ENCODE measurements at places on chromosomes 12 and 14. TPM values are rescaled to one million over a fixed set of nuclear protein-coding genes. Genes with fewer than 3 reads are reported as not detected.

- H3K27me3 ChIP-seq = no peaks in the 10 kb centered on the region
- no peaks in the 10 kb centered on the region for H3K36me3 ChIP-seq
- H3K4me3 ChIP-seq = no peak overlapping the region
- no peak overlapping the region for H3K27ac ChIP-seq
- DNase-seq = no peak
Observed at GRCh38 chr14:59225281-59225680, 36.8 kb downstream of the DAAM1 start.

DNA sequence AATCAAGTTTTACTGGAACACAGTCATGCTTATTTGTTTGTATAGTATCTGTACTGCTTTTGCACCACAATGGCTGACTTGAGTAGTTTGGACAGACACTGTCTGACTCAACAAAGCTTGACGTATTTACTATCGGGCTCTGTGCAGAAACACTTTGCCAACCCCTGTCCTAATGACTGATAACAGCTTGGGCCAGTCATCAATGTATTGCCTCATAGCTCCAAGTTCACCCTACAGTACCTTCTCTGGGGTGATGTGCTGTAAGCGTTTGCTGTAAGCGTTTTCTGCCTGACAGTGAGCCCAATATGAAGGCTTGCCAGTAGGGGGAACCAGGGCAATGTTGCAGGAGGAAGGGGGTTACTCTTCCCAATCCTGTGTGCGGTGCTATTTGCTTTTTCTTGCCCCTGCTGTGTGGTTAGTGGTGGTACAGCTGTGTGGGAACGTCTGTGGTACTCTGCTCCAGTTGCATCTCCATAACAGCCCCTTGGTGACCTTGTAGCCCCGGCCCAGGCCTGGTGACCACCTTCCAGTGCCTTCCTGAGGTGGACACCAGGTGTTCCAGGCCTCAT is 5.4 kb upstream of the CCDC177 start:
- peak; percentile 61 for DNase-seq
- peaks cover 8% of the 10 kb centered on the region for H3K27me3 ChIP-seq
- H3K4me3 ChIP-seq = no peak overlapping the region
- no peak overlapping the region for H3K27ac ChIP-seq
- no peaks in the 10 kb centered on the region for H3K4me1 ChIP-seq
- no peaks in the 10 kb centered on the region for H3K36me3 ChIP-seq

DNA sequence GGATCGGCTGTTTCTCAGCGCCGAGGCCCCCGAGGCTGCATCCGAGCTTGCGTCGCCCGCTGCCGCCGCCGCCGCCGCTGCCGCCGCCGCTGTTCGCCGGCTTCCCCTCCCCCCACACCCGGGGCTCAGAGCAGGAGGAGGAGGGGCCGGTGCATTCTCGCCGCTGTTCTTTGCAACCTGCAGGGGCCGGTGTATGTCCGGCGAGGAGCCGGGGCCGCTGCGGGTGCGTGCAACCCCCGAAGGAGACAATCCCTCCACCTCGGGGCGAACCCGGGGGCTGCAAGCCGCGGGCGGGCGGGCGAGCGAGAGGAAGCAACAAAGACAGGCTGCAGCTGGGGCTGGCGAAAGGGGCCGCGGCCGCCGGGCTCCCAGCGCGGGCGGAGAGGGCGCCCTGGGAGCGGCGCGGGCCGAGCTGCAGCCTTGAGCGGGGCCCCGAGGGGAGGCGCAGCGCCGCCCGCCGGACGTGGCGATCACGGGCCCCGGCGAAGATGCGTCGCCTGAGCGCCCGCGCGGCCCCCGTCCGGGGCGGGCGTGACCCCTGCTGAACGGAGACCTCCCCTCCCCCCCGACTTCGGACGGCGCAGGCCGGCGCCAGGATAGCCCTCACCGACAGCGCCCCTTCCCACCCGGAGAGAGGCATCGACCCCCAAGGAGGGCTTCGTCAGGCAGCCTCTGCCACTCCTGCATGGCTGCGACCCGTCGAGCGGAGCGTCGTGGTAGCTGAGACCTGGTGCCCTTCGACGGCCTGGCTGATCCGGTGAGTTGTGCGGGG is 702 bp downstream of the FAM222A start:
- no peaks in the 10 kb centered on the region for H3K36me3 ChIP-seq
- DNase-seq = peak; percentile 65
- H3K4me1 ChIP-seq = peaks cover 39% of the 10 kb centered on the region
- no peak overlapping the region for H3K27ac ChIP-seq

DNA sequence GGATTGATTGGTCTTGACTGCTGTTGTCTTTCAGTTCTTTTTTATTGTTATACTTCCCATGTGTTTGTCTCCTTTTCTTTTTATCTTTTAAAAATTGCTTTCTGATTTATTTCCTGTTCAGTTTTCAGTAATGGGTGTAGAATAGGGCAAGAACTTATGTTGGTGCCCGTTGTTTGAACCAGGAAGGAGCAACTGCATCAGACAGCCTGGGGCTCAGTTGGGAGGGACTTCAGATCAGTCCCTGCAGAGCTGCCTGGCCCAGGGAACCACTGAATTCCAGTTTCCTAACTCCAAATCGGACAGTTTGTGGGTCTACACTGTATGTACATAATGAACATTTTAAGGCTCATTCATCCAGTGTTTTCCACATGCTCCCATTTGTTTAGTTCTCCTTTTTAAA is 64.9 kb downstream of the FBXO34 start:
- H3K27ac ChIP-seq = no peak overlapping the region
- no peaks in the 10 kb centered on the region for H3K27me3 ChIP-seq
- H3K4me3 ChIP-seq = no peak overlapping the region

DNA sequence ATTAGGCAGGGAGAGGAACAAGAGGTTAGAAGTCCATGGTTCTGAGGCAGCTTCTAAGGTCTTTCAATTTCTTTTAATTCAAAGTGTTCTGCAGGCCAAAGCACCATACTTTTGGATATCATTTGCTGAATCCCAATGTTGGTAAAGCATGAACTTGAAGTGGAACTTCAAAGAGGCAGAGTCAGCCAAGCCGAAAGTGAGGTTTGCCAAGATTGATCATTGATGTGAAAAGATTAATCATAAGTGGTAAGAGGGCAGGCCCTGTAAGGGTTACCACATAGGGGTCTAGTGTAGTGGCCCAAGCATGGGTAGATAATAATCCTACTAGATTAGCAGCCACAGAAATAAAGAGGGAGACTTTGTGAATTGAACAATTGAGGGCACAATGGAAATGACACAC is 191.7 kb upstream of the DIO2 start:
- no peak for DNase-seq
- no peak overlapping the region for H3K27ac ChIP-seq
- no peaks in the 10 kb centered on the region for H3K27me3 ChIP-seq
- H3K4me1 ChIP-seq = no peaks in the 10 kb centered on the region
- no peak overlapping the region for H3K4me3 ChIP-seq

DNA sequence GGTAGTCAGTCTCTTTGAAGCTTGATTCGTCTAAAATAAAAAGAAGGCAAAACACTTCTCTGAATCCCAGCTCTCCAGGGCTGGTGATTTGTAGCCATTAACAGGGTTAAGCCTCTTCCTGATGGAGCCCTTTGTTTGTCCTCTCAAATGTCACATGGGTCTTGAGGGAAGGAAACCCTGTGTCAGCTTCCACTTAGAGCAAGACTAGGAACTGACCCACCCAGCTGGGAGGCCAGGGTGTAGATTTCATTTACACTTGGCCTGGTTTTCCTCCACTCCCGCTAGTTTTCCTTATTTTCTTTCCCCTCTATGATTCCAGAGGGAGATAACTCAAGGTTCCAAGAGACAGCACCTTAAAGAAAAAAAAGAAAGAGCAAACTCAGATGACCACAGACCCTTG is 230.5 kb upstream of the EGLN3 start:
- no peaks in the 10 kb centered on the region for H3K36me3 ChIP-seq
- H3K4me3 ChIP-seq = no peak overlapping the region
- no peak overlapping the region for H3K27ac ChIP-seq
- H3K4me1 ChIP-seq = no peaks in the 10 kb centered on the region

DNA sequence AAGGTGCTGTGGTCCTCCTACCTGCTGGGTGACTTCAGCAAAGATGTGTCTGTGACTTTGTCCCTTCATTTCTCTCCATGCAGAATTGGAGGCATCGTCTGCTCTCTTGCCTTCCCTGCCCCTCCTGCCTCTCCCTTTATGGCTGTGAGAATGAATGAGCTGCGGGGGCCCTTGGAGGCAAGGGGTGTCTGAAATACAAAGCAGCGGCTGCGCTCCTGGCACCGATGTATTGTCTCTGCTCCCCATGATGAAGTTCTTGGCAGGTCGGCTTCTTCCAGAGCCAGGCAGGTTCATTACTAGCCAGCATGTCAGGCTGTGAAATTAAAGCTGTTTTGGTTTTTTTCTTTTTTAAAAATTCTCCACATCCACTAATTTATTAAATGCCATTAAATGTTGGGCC is 194.5 kb downstream of the TSPAN9 start:
- H3K27ac ChIP-seq = no peak overlapping the region
- no peak for DNase-seq
- H3K4me1 ChIP-seq = no peaks in the 10 kb centered on the region

DNA sequence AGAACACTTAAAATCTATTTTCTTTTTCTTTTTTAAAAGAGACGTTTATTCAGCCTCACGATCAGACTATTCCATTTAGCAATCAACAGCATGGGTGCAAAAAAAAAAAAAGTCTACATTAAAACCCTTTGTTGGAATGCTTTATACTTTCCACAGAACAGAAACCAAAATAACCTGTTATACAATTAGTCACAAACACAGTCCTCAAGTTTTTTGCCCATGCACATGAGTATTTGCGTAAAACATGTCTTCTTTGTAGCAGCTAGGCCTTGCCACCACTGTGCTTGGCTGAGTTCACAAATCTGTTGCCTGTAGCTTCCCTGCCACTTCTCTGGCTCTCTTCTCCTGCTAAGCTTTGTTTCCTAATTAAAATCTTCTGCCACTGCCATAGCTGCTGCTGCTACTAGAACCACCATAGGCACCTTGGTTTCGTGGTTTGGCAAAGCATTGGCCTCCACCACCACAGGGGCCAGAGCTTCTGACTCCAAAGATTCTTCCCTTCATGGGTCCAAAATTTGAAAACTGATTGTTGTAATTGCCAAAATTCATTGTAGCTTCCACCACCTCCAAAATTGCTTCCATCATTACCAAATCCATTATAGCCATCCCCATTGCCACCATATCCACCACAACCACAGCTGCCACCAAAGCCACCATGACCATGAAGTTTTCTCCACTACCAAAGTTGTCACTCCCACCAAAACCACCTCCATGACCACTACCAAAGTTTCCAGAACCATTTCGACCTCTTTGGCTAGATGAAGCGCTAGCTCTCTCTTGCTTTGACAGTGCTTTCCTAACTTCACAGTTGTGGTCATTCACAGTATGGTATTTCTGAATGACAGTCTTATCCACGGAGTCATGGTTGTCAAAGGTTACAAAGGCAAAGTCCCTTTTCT is 38.1 kb downstream of the KLRG1 start:
- no peaks in the 10 kb centered on the region for H3K4me1 ChIP-seq
- H3K27me3 ChIP-seq = no peaks in the 10 kb centered on the region
- H3K36me3 ChIP-seq = no peaks in the 10 kb centered on the region
- no peak for DNase-seq
- H3K4me3 ChIP-seq = no peak overlapping the region

- H3K36me3 ChIP-seq = no peaks in the 10 kb centered on the region
- no peak for DNase-seq
- no peaks in the 10 kb centered on the region for H3K27me3 ChIP-seq
- no peak overlapping the region for H3K4me3 ChIP-seq
- no peak overlapping the region for H3K27ac ChIP-seq
Observed at GRCh38 chr12:45720069-45720468, 9.4 kb upstream of the ARID2 start.

DNA sequence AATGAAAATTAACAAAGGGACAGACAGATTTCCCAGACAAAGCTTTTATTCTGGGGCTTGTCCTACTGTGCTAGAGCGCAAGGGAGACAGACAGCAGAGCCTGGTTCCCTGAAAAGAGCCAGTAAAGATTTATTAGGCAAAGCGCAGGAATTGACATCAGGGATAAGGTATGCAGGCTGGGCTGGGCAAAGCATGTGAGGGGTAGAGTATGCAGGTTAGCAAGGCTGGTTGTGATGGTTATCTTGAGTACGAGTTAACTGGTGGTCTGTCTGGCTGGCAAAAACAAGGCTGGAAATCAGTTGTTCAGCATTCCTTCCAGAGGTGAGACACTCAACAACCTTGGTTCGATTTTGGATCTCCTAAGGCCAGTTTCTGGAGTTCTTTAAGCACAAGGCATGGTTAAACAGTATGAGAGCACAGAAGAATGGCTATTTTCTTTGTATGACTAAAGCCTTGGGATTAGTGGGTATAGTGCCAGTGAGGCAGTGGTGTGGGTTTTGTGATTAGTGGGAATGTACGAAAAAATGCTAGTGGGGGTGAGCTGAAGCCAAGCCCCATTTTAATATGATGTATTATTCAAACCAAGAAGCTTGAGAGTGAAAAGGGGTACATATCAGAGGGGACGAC is 30.9 kb downstream of the BTBD7 start:
- H3K27ac ChIP-seq = no peak overlapping the region
- DNase-seq = no peak
- H3K27me3 ChIP-seq = no peaks in the 10 kb centered on the region
- H3K4me3 ChIP-seq = no peak overlapping the region

DNA sequence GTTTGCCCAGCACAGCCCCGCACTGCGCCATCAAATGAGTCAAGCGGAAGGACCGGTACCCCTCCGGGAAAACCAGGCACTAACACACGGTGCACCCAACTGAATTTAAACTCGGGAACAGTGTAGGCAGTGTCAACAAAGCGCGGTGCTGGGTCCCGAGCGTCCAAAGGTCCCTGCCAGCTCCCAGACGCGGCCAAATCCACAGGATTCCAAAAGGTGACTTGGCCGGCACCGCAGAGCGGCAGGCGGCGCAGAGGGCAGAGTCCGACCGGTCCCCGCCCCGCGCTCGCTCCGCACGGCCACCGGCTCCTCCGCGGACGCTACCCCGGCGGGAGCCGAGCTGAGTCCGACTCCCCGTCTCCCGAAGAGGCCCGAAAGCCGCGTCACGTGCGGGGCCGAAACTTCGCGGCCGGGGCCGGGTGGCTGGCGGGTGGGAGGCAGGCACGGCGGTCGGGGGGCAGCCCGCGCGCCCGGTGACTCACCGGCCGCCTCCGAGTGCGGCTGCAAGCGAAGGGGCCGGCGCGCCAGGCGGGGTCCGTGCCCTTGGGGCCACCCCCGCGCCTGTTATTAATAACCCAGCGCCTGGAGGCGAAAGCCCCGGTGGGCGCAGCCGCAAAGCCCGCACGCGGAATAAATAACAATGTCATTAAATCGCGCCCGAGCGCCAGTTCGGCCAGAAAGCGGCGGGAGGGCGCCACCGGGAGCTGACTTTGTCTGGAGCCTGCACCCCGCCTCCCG is 863 bp downstream of the DENND5B start:
- peaks cover 2% of the 10 kb centered on the region for H3K4me1 ChIP-seq
- no peaks in the 10 kb centered on the region for H3K36me3 ChIP-seq
- peak overlapping the region; percentile 86 for H3K4me3 ChIP-seq
- H3K27ac ChIP-seq = peak overlapping the region; percentile 68
- peaks cover 11% of the 10 kb centered on the region for H3K27me3 ChIP-seq

DNA sequence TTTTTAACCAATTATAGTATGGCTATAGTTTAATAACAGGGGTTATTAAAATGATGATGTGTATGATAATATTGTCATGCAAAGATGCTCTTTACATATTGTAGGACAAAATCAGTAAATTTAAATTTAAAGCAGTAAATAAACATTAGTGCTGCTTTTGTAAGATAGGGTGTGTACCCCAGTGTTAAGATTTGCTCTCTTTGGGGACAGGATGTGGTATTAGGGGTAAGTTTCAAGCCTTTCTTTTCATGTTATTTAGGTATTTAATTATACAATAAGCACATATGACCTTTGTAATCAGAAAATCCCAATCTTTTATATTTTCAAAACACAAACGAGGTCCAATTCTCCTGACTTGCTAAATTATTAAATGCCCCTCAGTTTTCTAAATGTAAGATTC is 39.7 kb upstream of the RPH3A start:
- no peak overlapping the region for H3K4me3 ChIP-seq
- H3K27ac ChIP-seq = no peak overlapping the region
- no peaks in the 10 kb centered on the region for H3K27me3 ChIP-seq
- no peak for DNase-seq

The SLC22A17 gene
- not detected for polyA plus RNA-seq

The RPGRIP1 gene
- 0.57 TPM for polyA plus RNA-seq

The GLS2 gene
- not detected for polyA plus RNA-seq

Data from K562 (cell line).